ENCODE measurements at places on chromosomes 1 and 21. TPM values are rescaled to one million over a fixed set of nuclear protein-coding genes. Genes with fewer than 3 reads are reported as not detected.
A peak's percentile ranks its signal among the peaks of the same experiment; 100 is the strongest.

DNA sequence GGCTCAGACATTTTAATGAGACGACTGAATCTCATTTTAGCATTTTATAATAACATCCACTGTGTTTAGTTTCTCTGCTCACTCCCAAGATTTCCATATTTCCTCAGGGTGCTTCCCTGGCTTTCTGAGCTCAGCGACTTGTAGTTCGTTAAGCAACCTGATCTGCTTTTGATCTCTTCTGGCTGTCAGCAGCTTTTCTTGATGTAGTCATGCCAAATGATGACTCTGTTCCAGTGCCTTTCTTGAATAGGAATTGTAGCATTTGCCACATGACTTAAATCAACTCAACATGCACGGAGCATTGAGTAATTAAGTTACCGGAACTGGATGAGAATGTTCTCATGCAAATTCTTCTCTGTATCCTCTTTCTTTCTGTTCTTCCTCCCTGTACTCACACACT is 246.1 kb downstream of the FMN2 start:
- peak; percentile 71 for DNase-seq

KRTAP19-3 gene
- not detected for total RNA-seq

DNA sequence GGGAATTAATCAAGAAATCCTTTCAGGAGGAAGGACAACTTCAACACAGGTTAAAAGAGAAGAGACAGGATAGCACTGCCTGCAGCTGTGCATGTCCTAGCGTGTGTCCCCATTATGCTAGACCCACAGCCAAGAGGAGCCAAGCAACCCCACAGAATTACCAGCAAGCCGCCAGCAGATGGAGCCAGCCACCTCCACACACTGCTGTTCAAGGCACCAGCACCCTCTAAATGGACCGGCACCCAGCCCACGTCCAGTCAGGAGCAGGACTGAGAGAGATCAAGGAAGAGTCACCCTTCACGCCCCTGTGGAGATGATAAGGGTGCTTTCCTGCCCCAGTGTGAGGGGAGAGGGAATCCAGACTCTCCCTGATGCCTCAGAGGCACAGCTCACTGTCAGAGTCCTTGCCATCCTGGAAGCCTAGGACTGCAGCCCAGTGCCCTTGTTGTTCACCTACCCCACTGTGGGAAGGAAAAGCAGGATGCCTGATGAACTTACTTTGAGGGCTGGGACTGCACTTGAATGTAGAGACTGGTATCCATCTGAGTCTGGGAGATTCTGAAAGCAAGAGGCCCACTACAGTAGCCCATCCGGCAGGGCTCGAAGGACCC is 37.1 kb upstream of the CTTNBP2NL start:
- DNase-seq = no peak

CHTOP gene
- total RNA-seq = 58.1 TPM

ADAMTS5 gene
- 17.3 TPM for total RNA-seq

GRCh38 chr1:208531003-208531750 is 287.0 kb upstream of the PLXNA2 start:
- no peak for DNase-seq

DNA sequence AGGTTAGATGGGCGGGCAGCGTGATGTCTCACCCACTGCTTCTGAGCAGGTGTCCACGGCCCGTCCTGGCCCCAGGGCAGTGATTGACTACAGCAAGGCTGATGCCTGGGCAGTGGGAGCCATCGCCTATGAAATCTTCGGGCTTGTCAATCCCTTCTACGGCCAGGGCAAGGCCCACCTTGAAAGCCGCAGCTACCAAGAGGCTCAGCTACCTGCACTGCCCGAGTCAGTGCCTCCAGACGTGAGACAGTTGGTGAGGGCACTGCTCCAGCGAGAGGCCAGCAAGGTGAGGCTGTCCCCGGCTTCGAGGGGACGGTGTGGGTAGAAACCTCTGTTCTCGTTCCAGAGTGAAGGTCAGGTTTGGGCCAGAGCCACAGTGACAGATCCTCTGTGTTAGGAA is 12.2 kb downstream of the DDOST start:
- DNase-seq = no peak

DNA sequence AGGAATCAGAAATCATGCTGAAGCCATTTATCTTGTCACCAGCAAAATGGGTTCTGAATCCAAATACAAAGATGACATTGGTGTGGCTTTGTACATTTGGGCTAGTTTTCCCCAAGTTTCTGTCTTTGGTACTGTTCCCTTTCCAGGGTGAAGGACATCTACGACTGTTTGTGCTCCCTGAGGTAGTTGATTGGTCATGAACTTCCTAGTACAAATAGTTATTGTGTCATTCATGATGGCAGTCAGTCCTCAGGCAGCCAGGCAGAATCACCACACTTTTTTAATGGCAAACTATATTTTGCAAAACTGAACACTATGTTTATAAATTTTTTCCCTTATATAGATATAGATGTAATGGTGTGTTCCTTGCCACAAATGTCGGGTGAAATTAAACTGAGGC is 46.0 kb downstream of the CEP350 start:
- DNase-seq = no peak

GRCh38 chr21:28142697-28143096 is 850.0 kb downstream of the LTN1 start:
- peak; percentile 32 for DNase-seq

DNA sequence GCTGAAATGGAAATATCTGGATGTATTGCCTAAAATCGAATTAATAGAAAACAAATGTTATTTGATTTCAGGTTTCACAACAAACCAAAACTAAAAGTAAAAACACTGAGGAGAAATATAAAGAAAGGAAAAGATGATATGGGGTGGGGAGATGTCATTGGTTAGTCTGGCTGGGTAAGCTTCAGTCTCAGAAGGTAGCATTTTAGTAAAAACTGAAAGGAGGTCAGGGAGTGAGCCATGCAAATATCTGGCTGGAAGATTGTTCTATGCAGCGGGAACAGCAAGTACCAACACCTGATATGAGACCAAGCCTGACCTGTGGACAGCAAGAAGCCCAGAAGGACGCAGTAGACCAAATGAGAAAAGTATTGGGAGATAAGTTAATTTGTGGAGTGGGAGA is 264.6 kb downstream of the LRRC40 start:
- DNase-seq = no peak

DNA sequence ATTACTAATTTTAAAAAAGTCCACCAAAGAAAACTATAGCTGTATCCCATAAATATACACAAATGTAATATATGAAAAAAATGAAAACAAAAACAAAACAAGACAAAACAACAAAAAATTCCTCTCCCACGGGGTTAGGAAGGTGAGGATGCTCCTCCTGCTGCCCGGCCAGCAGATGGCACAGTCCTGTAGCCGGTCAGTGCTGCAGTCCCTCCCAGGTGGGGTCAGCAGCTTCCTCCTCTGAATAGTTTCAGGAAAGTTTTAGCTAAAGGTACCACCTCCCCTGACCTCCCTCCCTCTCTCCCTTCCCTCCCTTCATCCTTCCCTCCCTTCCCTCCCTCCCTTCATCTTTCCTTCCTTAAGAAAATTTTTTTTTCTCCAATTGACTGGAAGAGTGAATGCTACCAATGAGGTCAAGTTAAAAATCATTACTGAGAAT is 67.8 kb upstream of the BCL10 start:
- no peak for DNase-seq

DNA sequence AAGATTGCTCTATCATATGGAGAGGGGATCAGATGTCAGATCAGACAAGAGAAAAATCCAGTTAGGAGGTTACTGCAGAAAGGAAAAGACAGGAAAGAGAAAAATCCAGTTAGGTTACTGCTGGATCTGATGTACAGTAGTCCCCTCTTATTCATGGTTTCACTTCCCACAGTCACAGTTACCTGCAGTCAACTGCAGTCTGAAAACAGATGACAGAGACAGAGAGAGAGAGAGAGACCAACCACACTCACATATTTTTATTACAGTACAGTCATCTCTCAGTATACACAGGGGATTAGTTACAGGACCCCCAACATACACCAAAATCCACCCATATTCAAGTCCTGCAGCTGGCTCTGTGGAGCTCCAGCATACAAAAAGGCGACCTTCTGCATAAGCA is 29.3 kb downstream of the NUP133 start:
- no peak for DNase-seq
